ENCODE measurements at places on chromosomes 5 and 9.

GRCh38 chr9:18490641-18491370 is 16.9 kb downstream of the ADAMTSL1 start:
- DNase-seq, result no peak

- no peak for DNase-seq
Measured at GRCh38 chr9:120592210-120592609, 12.2 kb upstream of the CDK5RAP2 start.

- no peak for DNase-seq
Measured at GRCh38 chr5:65861830-65862241, 64.5 kb upstream of the ERBIN start.

GRCh38 chr5:62701036-62701435 is 122.4 kb downstream of the LRRC70 start:
- DNase-seq, result no peak

DNA sequence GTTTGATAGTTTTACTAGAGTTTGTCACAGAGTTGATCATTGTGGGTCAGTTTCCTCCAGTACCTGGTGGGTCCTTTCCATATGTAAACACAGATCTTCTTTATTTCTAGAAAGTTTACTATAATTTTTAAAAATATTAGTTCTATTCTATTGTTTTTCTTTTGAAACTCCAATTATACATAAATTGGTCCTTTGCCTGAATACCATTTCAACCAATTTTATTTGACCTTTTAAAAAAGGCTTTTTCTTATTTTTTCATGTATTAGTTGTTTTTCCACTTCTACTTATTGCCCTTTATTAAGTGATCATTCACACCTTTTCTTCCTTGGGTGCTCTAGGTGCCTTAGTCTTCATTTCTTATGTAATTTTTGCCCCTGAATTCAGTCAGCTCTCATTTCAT is 33.0 kb upstream of the MUSK start:
- no peak for DNase-seq
